ENCODE measurements at places on chromosomes 11 and 22.

GRCh38 chr22:47607486-47607885 is 845.0 kb downstream of the TBC1D22A start:
- no peak for DNase-seq

GRCh38 chr11:7490535-7490934 is 5.2 kb downstream of the OLFML1 start:
- DNase-seq = no peak

DNA sequence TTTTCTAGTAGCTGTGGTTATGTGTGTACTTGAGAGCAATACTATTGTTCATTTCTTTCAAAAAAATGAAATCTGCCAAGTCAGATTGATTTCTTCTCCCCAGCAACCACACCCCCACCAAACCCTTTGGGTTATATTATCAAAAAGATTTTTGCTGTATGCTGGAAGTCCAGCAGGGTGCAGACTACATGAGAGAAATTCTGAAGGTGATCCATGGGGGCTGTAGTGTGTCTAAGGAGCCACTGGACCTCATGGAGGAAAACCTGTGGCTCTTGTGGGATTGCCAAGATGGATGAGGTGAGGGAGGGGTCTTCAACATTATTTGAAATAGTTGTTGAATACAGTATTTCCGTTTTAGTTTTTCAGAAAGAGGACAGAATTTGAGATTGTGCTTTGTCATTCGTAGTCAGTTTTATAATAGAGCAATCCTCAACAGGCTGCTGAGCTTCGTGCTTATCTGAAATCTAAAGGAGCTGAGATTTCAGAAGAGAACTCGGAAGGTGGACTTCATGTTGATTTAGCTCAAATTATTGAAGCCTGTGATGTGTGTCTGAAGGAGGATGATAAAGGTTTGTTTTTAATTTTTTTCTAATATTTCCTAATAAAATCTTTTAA is 3.1 kb downstream of the EIF3M start:
- DNase-seq = no peak

DNA sequence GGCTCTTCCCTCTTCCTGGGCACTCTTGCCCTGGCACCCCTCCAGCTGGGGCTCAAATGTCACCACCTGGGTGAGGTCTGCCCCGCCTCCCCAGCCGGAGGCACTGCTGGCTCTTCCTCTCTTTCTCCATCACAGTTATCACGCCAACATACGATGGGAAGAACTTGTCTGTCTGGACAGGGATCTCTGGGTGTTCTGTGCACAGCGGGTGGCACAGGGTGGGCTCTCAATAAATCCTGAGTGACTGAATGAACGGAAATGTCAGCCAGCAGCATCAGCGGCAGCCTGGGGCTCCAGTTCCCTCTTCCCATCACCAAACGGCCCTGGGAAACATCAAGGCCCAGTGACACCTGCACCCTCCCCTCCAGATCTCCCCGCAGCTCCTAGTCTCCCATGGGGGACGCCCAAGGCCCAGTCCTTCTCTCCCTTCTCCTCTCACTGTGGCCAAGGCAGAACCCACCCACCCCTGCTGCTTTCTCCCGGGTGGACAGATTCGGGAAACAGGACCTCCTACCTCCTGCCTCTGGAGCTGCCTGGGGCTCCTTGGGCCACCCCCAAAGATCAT is 440 bp upstream of the SLC25A45 start:
- DNase-seq = peak; percentile 72

DNA sequence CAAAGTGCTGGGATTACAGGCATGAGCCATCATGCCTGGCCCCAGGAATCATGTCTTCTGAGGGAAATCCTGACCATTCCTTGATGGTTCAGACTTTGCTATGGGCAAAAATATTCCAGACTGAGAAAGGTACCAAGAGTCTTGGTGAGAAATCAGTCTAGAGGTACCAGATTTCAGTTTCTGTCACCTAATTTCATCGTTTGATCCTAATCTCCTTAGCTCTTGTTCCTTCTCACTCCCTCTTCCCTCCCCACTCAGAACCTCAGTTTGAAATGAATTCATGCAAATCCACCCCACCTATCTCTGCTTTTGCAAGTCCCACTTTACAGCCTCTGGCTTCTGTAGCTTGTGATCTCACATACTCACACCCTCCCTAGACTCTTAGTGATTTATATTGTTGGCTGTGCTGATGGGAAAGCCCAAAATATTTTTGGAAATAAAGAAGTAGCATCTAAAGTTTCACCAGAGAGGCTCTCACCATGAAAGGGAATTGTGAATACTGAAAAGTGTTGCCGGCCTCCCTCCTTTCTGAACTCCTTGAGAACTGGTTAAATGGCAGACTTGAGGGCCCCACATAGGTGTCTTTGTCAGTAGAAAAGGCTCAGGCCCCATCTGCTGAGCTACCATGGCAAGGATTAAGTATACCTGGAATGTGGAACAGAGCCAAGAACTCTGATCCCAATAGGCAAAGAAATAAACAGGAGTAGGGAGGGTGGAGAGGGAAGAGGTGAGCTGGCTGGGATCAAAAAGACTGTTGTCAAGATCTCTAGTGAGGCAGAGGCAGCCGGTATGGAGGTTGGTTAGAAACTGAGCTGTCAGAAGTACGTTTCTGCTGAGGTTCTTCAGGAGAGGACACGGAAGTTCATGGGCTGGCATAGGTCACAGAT is 190.5 kb upstream of the MTMR2 start:
- no peak for DNase-seq

DNA sequence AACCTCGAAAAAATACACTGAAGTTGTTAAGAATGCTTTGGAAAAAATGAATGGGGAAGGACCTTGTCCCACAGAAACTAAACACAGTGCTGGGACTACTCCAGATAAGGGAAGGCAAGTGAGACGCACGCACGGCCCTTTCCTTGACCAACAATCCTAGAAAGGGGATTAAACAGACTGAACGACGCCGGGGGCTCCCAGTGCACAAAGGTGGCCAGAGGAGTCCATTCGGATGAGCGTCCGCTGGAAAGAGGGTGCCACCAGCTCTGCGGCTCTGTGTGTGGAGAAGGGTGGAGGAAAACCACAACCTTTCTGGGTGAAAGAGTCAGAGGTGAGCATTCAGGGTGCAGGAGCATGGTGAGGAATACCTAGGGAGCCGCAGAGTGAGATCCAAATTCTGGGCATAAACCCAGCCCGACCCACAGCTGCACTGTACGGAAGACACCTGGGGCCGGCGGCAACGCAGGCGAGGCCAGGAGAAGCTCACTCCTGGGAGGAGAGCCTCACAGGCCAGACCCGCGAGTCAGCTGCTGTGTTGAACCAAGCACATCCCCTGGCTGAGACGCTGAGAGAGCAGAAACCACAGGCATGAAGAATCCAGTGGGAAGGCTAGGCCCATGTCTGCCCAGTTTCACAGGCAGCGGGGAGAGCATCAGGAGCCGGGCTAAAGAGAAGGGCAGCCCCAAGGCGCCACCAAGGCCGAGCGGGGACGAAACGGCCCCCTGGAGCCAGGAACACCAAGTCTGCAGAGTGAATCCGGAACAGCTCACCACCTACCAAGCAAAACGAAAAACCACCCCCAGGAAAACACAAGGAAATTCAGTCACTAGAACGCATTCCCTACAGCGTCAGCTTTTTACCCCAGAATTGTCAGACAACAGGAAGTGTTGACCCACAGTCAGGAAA is 177.1 kb downstream of the BRD1 start:
- DNase-seq = no peak

- DNase-seq = no peak
Measured at GRCh38 chr11:67285541-67286498, 3.3 kb upstream of the ANKRD13D start.

DNA sequence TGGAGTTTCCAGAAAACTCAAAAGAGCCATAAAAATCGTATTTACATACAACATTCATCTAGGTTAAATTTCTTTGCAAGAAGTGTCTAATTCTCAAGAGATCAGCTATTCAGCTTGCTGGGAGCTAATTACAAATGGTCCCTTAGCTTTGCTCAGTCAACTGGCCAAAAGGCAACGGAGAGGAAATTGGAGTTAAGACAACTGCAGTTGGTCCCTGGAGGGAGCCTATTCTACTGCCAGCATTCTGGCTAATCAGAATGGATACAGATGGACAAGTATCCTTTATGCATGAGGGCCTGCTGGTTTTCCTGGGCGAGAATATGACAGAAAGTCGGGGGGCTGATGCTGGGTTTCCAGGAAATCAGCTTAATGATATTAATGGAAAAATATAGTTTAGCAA is 45.5 kb downstream of the KCNJ1 start:
- no peak for DNase-seq

DNA sequence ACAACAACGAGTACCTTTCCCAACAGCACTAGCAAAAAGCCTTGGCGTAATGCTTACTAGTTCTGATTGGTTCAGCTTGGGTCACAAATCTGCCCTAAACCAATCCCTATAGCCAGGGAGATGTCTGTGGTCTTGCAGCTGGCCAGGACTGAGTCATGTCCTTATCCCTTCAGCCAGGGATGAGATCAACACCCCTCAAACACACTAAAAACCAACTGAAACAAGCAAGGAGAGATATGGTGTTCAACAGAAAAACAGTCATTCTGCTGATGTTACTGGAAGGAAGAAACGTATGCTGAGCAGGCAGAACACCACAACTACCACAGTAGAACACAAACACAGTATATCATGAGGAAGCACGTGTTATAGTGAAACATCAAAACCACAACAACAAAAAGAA is 375.6 kb downstream of the LARGE1 start:
- DNase-seq = no peak

DNA sequence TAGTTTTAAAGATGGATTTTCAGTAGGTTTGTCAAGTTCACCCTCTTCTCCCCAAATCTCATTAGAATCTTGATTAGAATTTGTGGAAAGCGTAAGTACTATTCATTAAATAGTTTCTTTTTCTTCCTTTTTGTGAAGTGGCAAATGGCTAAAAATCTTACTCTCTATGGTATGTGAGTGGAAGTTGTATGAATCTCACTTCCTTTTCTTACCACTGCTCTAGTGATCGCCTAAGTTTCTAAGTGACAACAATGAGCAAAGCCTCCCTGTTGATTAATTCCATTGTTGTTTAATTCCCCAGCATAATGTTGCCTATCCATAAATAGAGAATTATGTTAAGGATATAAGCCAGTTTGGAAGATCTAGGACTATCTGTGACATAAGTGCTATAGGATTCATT is 82.7 kb downstream of the PGR start:
- no peak for DNase-seq

DNA sequence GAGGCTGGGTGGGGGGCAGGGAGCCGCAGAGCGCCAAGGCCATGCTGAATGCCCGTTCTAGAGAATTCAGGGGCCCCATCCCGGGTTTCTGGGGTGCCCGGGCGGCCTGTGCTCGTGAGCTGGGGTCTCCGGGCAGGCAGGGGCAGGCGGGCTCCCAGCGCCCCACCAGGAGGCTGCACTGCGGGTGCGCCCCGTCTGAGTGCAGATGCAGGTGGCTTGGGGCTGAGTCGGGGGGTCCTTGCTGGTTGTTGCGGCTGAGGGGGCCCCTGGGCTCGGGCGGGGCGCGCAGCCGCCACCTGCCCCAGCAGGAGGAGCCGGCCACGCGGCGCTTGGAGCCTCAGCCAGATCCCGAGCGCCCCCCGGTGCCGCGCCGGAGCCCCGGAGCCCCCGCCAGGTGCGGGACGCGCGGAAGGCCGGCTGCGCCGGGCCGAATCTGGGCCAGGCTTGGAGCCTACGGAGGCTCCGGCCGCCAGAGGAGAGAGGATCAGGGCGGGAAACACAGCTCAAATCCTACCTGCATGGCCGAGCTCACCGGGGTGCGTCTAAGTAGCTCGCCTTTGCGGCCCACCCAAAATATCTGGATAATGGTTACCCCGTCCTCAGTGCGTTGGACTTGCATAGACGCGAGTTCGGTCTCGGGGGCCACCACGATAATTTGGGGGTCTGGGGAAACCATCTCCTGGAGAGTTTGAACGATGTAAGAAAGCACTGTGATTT is 590 bp upstream of the IGF2 start:
- no peak for DNase-seq

DNA sequence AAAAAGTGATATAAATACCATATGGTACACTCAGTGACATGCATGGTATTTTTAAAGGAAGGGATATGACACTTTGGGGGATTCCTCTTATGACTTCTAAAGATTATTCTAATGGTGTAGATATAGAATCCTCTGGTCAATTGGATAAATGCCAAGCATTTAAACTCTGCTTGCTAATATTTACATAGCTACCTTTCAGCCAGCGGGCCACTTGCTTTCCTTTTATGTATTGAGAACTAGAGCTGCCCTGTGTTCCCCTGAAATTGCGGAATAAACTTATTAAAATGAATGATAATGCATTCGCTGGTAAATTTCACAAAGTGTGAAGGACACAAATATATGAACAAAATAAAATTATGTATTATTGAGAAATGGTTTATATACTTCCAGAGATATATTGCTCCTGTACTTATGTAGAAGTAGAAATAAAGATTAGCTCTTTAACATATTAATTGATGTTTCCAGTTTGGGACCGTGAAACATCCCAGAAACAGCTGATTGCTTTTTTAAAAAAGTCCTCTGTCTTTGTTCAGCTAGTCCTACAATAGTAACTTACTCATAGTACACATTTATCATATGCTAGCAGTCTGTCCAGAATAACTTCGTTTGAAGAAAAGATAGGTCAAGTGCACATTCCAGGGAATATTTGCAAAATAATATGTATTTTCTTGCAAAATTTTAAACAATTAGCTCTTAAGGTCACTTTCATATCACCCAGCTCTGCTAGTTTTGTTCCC is 40.1 kb upstream of the CARD18 start:
- peak; percentile 56 for DNase-seq

- DNase-seq = no peak
Measured at GRCh38 chr11:29449281-29450074, 567.4 kb downstream of the KCNA4 start.

All from NCI-H774 (cell line).